ENCODE measurements at places on chromosomes 7 and 10.

GRCh38 chr7:44617225-44617890, 10.9 kb downstream of the OGDH start:
- DNase-seq: peak; percentile 55

GRCh38 chr10:31070025-31070424, 38.4 kb upstream of the ZNF438 start:
- no peak for DNase-seq

- no peak for DNase-seq
Measured at GRCh38 chr7:145331076-145331475, 495.2 kb upstream of the TPK1 start.

DNA sequence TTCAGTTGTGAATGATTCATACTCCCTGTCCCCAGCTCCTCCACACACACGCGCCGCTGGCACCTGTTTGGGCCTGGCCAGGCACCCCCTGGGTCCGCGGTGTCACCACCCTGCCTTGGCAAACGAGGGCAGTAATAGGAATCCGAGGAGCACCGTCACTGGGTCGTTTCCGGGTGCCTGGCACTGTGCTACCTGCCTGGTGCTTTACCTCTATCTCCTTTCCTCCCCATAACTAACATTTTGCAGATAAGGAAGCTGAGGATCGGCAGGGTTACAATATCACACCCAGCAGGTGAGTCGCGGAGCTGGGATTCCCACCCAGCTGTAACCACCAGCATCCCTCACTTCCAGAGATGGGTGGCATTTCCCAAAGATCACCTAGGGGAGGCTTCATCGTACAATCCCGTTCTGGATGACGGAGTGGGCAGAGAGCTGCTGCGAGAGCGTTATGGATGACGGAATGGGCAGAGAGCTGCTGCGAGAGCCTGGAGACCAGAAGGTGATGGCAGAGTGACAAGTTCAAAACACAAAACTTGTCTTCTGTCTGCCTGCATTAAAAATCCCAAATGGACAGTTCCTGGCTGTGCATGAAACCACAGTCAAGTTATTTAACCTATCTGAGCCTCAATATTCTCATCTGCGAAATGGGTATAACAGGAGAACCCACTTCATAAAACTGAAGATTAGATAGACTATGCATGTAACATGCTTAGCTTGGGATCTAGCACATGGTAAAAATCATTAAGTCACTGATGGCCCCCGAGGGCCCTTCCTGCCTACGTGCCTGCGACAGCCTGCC, 1.1 kb upstream of the HSPA12A start:
- DNase-seq: no peak

- DNase-seq: peak; percentile 46
Measured at GRCh38 chr10:6053816-6054631, 8.1 kb downstream of the IL2RA start.

- no peak for DNase-seq
Measured at GRCh38 chr7:85068799-85069198, 118.1 kb downstream of the SEMA3D start.

GRCh38 chr7:152527610-152528032, 91.8 kb upstream of the KMT2C start:
- no peak for DNase-seq

GRCh38 chr10:29057822-29058331, 231.0 kb upstream of the LYZL1 start:
- no peak for DNase-seq

DNA sequence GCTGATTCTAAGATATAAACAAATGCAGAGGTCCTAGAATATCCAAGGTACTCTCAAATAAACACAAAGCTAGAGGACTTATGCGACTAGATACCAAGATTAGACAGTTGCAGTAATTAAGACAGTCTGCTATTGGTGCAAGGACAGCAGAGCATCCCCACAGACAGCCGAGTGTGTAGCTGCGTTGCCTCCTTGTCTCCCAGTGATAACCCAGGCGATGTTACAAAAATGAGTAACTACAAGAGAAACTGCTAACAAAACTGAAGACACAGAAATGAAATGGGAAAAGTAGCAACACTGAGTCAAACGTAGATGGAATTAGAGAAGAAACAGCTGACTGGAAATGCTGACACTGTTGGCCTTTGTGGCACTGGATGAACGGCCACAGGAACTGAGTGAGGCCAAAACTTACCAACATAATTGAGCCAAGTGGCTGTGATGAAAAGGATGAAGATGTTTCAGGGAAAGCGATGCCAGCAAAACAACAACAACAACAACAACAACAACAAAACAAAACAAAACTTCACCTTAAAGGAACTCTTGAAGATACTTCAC, 54.3 kb downstream of the BAIAP2L1 start:
- DNase-seq: no peak

DNA sequence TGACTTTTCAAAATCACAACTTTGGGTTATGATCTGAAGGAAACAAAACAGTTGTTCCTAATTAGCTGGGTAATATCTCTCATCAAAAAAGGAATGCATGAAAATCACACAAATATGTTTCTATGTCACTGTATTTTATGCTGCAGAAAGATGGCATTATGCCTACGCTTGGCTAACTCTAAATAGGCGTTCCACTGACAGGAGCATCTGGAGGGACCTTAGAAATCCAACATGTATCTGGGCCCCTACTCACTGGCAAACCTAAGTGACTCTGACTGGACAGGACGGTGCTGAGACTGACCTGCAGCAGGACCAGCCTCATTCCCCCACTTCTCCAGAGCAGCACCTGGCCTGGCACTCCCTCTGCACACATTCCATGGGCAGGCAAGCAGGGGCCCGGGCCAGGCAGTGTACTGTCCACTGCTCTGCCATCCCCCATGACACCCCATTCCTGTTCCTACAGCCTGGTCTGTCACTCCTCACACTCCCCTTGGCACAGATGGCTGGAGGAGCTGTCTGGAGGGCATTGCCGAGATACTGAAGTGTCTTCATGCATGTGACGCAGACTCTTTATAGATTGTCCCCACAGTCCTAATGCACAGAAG, 2.6 kb upstream of the MYL7 start:
- DNase-seq: no peak

All from activated CD8-positive, alpha-beta memory T cell treated with anti-CD3 and anti-CD28 coated beads, Interleukin-2, amount 10 ng/mL, durations not matched to agents 7 days and 5 days (primary cell).